Stimulated activated naive CD4-positive, alpha-beta T cell treated with Interleukin-2 at 50 U/mL for 16 hours (primary cell): ENCODE measurements at places on chromosomes 7 and 10.
A peak's percentile ranks its signal among the peaks of the same experiment; 100 is the strongest.

DNA sequence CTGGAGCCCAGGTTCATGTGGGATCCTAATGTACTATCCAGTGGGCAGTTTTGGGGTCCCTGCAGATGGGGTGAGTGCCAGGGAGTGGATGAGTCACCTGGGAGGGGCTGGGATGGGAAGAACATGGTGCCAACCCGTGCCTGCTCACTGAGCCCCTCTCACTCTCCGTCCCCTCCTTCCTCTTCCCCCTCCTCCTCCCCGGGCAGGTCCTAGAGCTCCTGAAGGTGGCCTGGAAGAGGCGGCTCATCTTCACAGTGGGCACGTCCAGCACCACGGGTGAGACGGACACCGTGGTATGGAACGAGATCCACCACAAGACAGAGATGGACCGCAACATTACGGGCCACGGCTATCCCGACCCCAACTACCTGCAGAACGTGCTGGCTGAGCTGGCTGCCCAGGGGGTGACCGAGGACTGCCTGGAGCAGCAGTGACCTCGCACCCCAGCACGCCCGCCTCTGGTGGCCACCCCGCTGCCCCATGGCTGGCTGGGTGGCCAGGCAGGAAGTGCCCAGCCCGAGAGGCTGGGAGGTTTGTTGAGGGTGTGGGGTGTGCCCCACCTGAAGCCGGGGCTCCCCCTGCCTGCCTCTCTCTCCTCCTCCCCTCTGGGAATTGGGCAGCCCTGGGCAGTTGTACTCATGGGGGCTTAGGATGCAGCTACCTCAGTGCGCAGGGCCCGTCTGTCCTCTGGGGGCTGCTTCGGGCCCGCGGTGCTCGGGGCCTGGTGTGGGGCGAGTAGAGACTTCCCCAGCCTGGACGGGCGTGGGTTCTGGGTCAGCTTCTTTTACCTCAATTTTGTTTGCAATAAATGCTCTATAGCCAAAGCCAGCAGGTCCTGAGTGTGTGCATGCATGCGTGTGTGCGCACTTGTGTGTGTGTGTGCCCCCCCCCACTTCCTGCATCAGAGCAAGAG lies 4.9 kb upstream of the UPK3B start:
- no peak for DNase-seq

DNA sequence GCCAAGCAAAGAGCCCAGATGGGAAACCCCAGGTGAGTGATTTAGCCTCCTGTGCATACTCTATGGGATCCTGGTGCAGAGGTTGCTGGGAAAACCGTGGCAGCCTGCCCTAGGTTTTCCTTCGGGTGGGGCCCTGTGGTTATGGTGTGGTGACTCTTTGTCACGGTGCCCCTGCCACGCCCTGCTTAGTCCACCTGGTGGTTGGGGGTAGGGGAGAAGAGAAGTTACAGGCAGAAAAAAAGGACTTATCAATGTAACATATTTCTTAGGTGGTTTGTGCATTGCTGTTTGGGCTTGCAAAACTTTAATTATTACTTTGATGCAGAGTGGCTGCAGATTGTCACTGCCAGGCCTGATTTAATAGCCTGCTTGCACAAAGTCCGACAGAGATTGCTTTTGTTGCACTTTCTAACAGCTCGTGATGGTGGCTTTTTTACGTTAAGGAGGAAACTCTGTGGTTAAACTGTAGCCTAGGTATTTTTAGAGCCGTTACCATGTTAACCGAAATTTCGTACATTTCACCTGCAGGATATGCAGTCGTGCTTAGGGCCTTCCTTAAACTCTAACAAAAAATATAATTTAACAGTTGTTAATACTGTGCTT lies 197.4 kb downstream of the RNLS start:
- peak; percentile 24 for DNase-seq

GRCh38 chr10:5467634-5468255 lies 31.6 kb downstream of the CALML5 start:
- no peak for DNase-seq

DNA sequence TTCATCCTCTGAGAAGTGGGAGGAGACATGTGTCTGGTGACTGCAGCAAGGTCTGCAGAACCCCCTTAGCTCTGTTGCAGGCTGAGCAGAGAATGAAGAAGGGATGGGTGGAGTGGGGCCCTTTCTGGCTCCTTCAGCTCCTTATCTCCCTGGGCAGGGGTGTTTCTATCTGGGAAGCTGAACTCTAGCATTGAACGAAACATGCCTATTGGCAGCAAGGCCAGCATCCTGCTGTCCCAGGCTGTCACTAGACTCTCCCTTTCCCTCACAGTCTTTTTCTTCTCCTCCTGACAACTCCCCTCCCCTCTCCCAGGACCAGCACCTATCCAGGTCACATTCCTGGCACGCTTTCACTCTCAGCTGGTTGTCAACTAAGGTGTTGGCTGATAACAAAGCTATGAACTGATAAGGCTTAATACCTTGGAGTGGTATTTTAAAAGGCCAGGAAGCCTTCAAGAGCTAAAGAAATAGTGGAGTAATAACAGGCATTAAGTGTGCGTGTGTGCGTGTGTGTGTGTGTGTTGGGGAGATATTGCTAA lies 128.8 kb upstream of the FZD8 start:
- DNase-seq = no peak

GRCh38 chr7:141577043-141577839 lies 26.0 kb downstream of the AGK start:
- no peak for DNase-seq

- no peak for DNase-seq
Observed at GRCh38 chr10:48231178-48231577, 43.3 kb downstream of the FRMPD2 start.

- DNase-seq = no peak
Observed at GRCh38 chr7:158646766-158647474, 57.7 kb downstream of the NCAPG2 start.

DNA sequence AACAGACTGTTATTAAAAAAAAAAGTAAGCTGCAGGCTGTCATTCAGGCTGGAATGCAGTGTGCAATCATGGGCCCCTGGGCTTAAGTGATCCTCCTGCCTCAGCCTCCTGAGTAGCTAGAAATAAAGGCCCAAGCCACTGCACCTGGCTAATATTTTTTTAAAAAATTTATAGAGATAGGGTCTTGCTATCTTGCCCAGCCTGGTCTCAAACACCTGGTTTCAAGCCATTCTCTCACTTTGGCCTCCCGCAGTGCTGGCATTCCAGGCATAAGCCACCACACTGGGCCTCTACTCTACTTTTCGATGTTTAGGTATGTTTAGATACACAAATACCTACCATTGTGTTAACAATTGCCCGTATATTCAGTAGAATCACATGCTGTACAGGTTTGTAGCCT lies 270.4 kb upstream of the PRKCQ start:
- no peak for DNase-seq

DNA sequence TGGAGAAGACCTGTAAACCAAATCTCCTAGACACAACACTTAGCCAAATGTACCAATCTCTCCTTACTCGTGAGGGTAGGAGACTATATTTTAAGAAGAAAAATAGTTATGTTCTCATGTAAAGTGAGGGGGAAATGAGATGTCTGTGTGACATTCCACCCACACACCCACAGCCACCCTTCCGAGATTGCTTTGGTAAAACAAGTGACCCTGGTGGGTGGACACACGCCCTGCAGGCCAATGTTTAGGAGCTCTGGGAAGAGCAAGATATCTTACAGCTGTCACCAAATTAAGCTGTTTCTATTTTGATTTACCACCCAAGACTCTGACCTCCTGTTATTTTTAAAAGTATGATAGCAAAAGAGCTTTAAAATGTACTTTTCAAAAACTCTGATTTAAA lies 147.2 kb upstream of the PFKP start:
- DNase-seq = no peak

GRCh38 chr7:8278183-8278582 lies 16.2 kb upstream of the ICA1 start:
- no peak for DNase-seq

- no peak for DNase-seq
Observed at GRCh38 chr10:43083764-43084163, 6.9 kb downstream of the RET start.

DNA sequence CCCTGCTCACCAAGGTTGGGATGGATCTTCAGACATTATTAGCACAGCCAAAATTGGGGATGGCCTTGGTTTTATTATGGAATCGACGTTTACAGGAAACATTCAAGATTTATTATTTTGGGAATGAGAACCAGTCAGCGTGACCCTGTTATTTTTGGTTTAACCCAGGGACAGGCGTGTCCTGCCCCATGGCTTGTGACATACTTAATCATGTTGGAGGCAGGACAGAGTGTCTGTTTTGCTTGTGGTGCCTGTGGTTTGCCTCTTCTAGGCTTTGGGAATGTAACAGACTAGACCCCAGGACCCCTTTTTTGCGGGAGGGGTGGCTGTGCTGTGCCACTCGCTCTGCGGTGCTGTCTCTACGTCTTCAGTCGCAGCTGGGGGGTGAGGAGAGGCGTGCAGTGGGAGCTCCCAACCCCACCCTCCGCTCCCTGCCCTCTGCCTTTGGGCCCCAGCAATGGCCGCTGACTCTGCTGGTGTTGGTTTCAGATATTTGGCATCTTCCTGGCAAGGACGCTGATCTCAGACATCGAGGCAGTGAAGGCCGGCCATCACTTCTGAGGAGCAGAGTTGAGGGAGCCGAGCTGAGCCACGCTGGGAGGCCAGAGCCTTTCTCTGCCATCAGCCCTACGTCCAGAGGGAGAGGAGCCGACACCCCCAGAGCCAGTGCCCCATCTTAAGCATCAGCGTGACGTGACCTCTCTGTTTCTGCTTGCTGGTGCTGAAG lies 20.1 kb upstream of the SH2D4B start:
- DNase-seq = no peak

- DNase-seq = no peak
Observed at GRCh38 chr10:51918884-51919325, 219.5 kb upstream of the CSTF2T start.

DNA sequence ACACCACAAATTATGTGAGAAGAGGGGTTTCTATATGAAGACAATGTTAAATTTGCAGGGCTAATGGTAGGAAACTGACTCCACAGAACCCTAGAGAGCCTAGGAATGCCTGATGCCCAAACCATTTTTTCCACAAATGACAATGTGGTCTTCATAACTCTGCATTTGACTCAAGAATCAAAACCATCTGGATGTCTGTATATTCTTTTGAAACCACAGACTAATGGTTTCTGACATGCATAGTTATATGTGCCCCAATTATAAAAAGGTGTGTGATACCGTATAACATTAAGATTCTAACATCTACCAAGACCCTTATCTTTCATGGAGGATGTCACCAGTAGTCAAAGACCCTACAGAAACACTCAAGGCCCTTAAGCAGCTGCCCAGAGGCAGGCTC lies 20.3 kb downstream of the SEC61G start:
- no peak for DNase-seq

- no peak for DNase-seq
Observed at GRCh38 chr7:31475368-31475767, 38.5 kb upstream of the ITPRID1 start.

DNA sequence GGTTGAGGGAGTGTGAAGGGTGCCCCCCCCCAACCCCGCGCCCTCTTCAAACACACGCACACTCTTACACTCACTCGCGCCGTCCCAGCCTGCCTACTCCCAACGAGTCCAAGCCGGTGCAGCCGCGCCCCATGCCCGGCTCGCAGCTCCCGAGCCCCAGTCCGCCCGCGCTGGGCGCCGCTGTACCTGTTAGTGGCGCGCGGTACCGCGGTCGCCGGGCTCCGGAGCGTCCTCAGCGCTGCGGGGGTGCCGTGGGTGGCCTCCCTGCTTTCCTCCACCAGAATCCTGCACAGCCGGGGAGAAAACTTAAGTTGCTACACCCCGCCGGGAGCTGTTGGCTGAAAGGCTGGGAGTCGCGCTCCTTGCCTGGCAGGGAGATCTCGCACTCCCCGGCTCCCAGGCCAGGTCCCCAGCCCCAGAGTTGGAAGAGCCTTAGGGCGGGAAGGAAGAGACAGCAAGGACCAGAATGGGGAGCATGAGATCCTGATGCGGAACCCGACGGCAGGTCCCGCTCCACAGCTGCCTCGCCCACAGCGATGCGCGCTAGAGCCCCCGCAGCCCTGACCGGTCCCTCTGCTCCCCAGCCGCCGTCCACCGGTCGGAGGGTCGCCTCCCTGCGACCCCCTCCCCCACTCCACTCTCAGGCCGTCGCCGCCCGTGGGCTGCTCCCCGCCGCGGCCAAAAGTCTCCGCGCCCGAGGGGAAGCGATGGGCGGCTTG lies 863 bp downstream of the ST8SIA6 start:
- peak; percentile 23 for DNase-seq

DNA sequence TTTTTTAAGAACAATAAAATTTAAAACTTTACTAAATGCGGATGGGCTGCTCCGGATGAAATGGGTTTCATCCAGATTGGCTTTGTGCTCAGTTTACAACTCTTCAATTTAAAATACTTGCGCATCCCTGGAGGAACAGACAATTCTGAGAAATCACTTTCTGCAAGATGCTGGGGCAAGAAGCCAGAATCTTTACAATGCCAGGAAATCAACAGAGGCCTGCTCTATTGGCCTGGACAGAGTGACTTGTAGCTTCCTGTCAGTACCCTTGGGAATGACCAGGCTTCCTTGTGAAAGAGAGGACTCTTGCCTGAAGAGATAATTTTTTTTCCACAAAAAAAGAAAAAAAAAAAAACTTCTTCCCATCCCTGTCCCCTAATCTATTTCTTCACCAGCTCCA lies 3.9 kb upstream of the FAM13C start:
- DNase-seq = no peak

DNA sequence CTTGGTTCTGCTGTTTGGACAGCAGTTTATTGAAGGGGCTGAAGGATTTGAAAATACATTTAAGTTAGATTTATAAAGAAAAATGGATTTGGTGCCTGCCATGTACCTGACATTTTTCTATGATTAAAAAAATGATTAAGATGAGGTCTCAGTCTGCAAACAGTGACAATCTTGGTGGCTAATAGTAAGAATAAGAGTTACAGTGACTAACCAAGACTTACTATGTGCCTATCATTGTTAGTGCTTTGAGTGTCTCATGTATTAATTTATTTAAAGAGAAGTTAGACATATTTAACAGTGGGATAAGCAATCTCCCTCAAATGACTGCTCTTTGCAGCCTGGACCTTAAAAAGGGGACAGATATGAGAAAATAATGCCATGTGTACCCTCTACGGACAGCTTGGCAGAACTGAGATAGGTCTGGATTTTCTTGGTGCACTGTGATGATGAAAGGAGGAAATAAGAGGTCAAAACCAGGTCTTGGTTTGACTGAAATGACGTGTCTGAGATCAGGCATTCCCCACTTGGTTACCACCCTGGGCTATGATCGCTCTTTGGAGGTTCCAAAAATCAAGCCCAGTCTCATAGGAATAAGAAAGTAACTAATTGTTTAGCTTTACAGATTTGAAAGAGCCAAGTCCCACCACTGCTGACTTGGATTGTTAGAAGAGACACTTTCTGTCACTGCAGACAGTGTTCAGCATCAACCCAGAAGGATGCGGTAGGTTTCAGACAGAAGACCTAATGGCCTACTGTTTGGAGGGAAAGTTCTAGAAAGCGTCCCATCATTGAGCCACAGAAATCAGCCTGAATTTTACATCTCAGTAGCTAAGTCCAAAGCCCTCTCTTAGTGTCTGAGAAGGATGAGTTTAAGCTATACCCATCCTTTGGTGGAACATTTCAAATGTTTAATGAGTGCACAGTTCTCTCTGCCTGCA lies 2.1 kb downstream of the CASP7 start:
- DNase-seq = peak; percentile 17

GRCh38 chr7:80128918-80129317 lies 5.7 kb upstream of the GNAI1 start:
- no peak for DNase-seq
